ENCODE measurements at places on chromosomes 2 and 18.

GRCh38 chr18:75135158-75135725 is 73.7 kb downstream of the PTGR3 start:
- no peak for DNase-seq

DNA sequence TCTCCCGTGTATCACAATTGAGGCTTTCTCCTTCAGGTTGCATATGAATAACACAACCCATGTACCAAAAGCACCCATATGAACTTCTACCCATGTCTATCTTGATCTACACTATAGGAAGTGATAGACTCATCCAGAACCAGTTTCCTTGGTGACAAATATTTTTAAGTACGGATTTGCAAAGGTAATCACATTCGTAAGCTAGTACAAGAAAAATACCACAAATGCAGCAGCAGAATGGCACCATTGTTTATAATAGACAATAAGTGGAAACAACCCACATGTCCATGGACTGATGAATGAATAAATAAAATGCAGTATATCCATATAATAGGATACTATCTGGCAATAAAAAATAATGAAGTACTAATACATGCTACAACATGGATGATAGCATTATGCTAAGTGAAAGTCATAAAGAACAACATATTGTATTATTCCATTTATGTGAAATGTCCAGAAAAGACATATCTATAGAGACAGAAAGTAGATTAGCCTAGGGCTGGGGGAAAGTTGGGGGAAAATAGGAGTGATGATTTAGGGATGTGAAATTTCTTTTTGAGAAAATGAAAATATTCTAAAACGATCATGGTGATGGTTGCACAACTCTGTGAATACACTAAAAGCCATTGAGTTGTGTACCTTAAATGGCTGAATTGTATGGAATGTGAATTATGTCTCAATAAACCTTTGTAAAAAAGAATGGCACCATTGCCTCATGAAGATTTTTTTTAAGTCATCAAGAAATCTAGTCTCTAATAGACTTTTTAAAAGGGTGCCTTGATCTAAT is 3.4 kb upstream of the CCDC88A start:
- DNase-seq: no peak

GRCh38 chr18:708096-708495 is 4.3 kb downstream of the ENOSF1 start:
- no peak for DNase-seq

GRCh38 chr2:65300134-65300760 is 72.6 kb downstream of the ACTR2 start:
- no peak for DNase-seq

DNA sequence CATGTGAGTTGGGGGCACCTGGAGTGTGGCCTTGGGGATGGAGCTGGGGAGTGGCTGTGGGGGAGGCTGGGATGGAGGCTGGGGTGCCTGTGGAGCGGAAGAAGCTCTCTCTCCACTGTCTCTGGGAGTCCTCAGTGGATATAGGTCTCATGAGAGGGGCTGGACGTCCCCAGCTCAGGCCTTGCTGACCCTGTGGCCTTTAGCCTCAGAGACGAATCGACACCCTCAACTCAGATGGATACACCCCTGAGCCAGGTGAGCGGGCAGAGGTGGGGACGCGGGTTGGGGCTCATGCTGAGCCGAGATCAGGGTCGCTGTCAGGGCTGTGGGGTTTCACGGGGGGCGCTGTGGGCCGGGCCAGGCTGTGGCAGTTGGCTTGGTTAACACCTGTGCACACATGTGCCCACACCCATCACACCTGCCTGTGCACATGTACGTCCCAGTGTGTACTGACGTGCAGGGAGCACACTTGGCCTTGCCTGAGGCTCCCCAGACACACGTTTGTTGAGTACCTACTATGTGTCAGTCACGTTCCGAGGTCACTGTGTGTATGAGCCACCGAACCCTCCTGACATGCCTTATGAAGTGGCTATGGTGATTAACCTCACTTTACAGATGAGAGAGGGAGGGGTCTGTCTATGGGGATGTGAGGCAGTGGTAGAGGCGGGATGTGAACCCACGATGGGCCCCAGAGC is 20.1 kb downstream of the ZAP70 start:
- DNase-seq: no peak

DNA sequence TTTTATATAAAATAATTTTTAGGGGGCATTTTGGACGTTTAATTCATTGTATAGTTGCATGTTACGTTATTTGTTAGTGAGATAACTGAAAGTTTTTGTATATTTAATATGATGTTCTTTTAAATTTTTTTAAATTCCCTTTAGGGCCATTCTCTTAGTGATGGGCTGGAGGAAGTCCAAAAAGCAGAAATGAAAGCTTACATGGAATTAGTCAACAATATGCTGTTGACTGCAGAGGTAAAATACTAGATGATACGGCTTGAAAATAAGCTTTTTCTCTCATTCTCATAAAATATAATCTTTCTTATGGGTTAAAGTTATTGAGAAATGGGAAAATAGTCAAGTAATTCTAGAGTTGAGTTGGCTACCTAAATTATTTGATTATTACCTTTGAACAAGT is 58.9 kb downstream of the MTX2 start:
- DNase-seq: no peak

GRCh38 chr2:206084439-206084869 is 1.5 kb downstream of the INO80D start:
- peak; percentile 5 for DNase-seq

- DNase-seq: no peak
These were observed 41.6 kb downstream of the KCNE4 start for GRCh38 chr2:223093436-223094241.

GRCh38 chr2:41717839-41718238 is 330.0 kb upstream of the PKDCC start:
- no peak for DNase-seq

DNA sequence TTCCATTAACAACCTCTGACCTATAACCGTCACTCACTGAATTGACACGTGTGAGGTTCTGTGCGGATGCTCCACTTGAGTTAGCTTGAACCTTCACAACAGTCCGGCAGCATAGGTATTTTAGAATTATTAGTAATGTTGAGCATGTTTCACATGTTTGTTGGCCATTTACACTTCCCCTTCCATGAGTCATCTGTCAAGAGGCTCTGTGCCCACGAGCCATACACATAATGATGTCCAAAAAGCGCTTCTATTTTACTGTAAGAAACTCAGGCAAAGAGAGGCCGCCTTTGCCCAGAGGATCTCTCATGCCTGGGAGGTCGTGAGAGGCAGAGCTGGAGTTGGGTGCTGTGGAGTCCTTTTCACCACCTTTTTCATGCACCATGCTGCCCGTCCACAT is 28.9 kb upstream of the TMEM214 start:
- DNase-seq: no peak

DNA sequence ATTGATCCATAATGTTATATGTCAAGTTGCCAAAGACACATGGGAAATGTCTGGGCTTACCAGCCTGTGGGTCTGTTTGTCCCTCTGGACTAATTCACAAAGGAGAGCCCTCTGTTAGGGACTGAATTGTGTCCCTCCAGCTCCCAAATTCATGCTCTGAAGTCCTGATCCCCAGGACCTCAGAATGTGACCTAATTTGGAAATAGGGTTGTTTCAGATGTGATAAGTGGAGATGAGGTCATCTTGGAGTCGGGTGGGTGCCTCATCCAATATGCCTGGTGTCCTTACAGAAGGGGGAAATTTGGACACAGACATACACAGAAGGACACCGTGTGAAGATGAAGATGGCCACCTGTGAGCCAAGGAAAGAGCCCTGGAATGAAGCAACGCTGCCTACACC is 41.4 kb upstream of the ROCK2 start:
- DNase-seq: no peak

DNA sequence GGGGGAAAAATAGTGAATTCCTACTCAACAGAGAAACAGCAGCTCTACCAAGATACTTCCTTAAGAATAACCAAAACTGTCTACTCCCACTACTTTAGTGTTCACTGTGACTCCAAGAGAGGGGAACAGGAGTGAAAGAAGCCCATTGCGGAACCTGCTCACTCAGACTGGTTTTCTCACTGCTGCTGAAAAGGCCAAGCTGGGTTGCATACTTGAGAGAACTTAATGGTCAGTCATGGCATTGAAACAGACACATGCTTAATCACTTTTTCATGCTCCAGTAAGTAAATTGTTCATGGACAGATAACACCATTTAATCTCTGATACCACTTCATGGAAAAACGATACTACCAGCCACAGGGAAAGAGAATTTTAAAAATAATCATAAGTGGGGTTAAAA is 35.7 kb upstream of the SLC8A1 start:
- no peak for DNase-seq

DNA sequence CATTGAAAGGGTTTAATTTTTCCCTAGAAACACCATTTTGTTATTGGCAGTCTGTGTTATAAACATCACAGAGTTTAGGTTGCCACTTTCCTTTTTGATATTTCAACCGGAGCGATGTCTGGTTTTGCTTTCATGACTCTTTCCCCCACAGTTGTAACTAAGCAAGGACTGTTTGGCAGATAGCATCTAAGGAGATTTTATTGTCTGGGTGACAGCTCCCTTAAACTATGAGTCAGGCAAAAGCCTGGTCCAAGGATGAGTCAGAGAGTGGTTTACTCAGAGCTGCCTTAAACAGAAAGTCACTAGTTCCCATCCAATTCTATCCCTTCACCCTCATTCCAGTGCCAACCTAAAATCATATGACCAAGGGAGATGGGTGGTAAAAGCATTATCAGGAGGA is 341.6 kb upstream of the VWC2L start:
- DNase-seq: no peak

DNA sequence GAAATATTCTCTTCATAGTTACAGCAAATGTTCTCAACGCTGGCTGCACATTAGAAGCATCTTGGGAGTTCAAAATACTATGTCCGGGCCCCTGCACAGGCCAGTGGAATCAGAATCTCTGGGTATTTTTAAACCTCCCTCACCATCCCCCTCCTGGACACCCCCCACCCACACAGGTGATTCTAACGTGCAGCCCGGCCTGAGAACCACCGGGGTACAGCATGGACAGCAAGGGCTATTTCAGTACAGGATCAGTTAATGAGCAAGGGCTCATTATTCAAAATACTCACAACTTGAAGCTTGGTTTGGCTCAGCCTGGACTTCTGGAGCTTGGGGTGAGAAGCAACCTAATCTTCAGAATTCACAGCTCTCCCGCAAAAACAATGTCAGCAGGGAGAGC is 31.4 kb downstream of the INO80C start:
- no peak for DNase-seq

DNA sequence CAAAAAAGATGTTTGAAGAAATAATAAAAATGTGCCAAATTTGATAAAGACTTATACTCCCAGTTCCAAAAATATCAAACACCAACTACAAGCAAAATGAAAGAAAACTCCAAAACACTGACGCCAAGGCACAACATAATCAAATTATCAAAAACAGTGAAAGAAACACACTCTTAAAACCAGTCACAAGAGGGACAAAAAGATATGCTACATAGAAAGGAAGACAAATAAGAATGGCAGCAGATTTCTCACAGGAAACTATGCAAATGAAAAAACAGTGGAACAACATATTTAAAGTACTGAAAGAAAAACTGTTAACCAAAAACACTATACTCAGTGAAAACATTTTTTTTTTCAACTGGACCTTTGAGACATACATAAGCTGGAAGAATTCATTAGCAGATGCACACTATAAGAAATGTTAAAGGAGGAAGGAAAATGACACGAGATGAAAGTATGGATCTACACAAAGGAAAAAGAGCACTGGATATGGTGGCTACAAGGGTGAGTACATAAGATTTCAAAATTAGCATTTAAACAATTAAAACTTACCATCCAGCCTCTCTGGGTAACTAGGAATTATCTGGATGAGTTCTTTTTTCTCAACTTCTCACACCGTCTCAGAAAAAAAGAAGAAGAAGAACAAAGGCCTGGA is 94.0 kb upstream of the ACVR1C start:
- no peak for DNase-seq

- no peak for DNase-seq
These were observed 56.5 kb downstream of the HPCAL1 start for GRCh38 chr2:10359246-10359645.

- peak; percentile 36 for DNase-seq
These were observed 891 bp downstream of the KDM3A start for GRCh38 chr2:86441882-86442641.

DNA sequence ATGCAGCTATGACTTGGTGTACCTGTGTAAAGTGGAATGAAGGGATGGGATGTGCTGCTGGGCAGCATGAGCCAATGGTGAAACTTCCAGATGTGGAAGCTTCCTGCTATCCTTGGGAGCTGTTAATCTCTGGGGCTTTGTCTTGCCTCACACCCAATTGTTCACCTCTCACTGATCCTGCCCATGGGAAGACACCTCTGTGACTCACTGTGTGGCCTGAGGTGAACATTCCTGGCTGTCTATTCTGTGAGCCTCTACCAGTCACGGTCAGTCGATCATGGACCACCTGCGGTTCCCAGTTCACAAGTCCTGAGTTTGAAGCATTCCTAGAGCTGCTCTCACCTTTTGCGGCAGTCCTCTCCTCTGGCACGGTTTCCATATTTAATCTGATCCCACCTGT is 12.1 kb downstream of the NEURL3 start:
- no peak for DNase-seq

- DNase-seq: no peak
These were observed 140.0 kb downstream of the SEPTIN10 start for GRCh38 chr2:109473616-109474318.

DNA sequence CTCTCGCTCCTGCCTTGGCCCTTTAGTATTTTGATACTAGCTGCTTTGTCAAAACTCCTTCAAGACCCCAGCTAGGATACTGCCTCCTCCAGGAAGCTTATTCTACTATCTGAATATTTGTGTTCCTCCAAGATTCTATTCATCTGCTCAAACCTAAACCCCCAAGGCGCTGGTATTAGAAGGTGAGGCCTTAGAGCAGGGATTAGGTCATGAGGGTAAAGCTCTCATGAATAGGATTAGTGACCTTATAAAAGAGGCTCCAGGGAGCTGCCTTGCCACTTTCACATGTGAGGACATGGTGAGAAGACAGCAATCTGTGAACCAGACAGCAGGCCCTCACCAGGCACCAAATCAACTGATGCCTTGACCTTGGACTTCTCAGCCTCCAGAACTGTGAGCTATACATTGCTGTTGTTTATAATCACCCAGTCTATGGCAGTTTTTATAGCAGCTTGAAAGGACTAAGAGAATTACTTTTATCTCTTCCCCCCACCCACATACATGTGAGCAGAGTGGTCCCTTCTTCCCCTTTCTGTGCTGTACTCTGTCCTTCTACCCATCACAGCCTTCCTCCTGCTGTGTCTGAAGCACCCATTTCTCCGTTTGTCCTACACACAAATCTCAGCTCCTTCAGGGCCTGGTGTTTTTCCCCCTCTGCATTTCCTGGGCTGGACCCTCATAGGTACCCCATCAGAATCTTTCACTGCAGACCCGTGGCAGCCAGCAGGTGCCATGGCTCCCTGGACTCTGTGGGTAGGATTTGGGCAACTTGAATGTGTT is 54.5 kb downstream of the HS1BP3 start:
- DNase-seq: no peak

DNA sequence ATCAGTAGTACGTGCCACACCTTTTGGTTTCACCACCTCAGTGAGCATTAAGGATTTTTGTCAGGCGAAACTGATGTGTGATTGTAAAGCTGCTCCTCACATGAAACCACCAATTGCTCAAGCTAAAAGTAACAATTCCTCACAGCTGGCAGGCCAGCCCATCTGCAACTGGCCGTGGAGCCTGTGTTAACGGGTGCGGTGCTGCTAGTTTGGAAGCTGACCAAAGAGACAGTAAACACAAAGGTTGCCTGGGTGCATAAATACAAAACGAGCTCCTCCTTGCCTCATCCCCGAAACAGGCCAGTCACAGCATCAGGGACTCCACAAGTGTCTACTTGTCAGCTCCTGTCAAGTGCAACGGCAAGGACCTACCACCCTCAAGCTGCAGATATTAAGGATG is 32.0 kb downstream of the LGALSL start:
- no peak for DNase-seq

- no peak for DNase-seq
These were observed 35.1 kb downstream of the LOXHD1 start for GRCh38 chr18:46621871-46622270.

- no peak for DNase-seq
These were observed 51.1 kb downstream of the POLR1A start for GRCh38 chr2:86054535-86055082.

All from stimulated activated CD8-positive, alpha-beta memory T cell treated with anti-CD3 and anti-CD28 coated beads, Interleukin-7, amount 100 ng/mL, for 1 hour (primary cell).